ENCODE measurements at places on chromosomes 1 and 21.

- DNase-seq: no peak
These were observed 4.6 kb downstream of the JUN start for GRCh38 chr1:58779059-58779754.

- DNase-seq: no peak
These were observed 327.2 kb downstream of the PTPRU start for GRCh38 chr1:29563571-29563970.

GRCh38 chr1:159146980-159147379 lies 24.4 kb upstream of the CADM3 start:
- no peak for DNase-seq

DNA sequence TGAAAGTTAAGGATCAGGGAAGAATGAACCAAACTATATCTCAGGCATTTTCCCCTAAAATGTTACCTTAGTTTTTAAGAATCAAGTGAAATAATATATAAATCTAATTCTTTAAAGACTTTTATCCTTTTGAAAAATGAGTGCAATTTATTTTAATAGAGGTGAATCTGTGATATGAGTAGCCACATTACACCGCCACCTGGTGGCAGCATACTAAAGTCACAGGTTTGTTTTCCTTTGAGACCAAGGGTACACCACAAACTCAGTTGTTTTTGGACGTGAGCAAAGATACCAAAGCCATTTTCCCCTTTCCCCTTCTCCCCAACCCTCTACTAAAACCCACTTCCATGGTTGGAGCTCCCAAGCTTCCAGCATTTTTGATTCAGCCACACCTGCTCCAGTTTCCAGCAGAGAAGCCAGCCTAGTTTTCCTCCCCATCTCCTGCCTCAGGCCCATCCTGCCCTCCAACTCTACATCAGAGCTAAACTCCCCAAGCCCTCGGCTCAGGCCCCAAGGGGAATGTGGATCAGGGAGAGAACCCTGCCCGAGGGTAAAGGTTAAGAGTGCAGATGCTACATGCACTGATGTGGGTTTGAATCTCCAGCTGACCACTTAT lies 22.9 kb upstream of the LDLRAP1 start:
- no peak for DNase-seq

DNA sequence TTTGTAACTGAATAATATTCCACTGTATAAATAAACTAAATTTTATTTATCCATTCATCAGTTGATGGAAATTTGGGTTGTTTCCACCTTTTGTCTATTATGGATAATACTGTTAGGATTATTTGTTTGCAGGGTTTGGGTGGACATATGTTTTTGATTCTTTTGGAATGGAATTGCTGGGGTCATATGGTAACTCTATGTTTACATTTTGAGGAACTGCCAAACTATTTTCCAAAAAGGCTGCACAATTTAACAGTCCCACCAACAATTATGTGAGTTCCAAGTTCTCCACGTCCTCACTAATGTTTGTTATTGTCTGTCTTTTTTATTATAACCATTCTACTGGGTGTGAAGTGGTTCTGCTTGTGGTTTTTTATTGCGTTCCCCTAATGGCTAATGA lies 4.3 kb upstream of the SERBP1 start:
- DNase-seq: no peak

DNA sequence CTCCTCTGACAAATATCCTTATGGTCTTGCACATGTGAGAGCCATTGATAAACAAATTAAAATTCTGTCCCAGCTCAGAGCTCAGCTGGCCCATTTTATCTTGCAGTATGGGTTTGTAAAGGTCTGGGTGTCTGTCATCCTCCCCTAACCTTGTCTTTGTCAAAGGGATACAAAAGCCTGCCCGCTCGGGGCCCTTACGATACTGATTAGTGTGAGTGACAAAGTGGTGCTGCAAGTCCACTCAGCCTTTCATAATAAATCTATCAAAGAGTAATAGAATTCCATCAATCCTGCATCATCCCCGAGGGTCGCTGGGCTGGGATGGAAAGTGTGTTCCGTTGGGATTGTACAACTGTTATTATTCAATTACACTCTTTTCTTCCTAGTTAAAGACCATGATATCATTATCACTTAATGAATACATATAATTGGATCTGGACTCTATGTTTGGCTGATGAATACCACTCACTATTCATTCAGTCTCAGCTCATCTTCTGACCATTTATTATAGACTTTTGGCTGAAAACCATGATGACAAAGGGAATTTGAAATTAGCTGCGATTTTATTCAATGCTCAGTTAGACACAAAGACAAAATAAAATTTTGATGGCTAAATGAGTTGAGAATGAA lies 122.5 kb upstream of the FOXD3 start:
- DNase-seq: no peak

GRCh38 chr1:35288761-35289160 lies 20.3 kb downstream of the ZMYM4 start:
- DNase-seq: no peak

- DNase-seq: no peak
These were observed 19.5 kb downstream of the FAAH start for GRCh38 chr1:46413596-46413985.

DNA sequence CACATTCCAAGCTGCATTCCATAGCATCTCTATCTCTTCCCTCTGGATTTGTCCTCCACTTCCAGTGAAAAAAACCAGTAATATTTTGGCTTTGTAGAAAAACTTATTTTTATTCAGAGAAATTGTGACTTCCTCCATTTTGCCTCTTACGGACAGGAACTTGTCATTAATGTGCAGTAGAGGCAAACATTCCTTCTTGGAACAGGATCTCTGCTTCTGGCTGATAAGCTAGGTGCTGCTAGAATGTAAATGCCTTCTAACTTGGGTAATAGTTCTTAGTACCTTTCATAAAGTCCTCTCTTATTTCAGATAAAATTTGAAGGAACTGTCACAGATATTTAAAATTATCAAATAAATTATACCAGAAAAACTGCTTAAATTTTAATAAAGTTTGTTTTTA lies 707.8 kb downstream of the USP25 start:
- DNase-seq: no peak

DNA sequence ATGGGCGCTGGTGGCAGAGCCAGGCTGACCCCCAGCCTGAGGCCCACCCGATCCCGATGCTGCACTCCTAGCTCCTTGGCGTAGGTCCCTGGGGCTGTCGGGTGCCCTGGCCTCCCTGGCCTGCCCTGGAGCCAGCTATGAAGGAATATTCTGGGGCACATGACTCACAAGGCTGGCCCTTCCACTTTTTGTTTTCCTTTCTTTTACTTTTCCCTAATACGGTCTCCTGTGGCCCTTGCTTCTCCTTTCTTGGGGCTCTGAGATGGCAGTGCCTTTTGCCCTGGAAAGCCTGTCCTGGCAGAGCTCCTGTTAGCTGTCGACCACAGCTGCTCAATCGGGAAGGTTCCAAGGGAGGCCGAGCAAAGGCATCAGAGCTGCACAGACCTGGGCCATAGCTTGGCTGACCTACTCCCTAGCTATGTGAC lies 22.1 kb downstream of the ARHGEF10L start:
- no peak for DNase-seq

- DNase-seq: no peak
These were observed 464.8 kb downstream of the PTBP2 start for GRCh38 chr1:97186381-97186780.

- DNase-seq: no peak
These were observed 4.8 kb downstream of the DEDD start for GRCh38 chr1:161127649-161128048.

Measured in right forelimb (tissue), 1 donor.